ENCODE measurements at places on chromosomes 2 and 18.
A peak's percentile ranks its signal among the peaks of the same experiment; 100 is the strongest.

GRCh38 chr2:107595285-107595684 is 231.4 kb upstream of the RGPD4 start:
- no peak for DNase-seq

GRCh38 chr18:65852273-65852672 is 101.5 kb downstream of the CDH7 start:
- DNase-seq, result no peak

DNA sequence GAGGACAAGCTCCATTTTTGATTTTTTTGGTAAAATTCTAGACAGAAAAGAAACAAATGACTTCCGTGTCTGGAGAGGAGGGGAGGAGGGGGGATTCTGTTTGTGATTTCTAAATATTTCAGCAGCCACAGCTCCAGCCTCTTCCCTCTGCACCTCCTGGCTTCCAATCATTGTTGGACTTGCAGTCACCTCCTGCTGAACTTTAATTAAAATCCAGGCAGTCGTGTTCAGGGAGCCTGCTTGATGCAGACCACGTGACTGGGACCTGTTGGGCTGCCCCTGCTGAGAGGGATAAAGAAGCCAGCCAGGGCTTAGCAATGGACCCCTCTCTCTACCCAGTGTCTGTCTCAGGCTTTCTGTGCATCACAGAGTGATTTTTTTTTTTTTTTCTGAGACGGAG is 115.1 kb downstream of the SH3BP4 start:
- DNase-seq, result no peak

- no peak for DNase-seq
Measured at GRCh38 chr2:116810071-116810470, 1004.4 kb upstream of the DDX18 start.

- DNase-seq, result no peak
Measured at GRCh38 chr2:200845194-200845593, 19.3 kb downstream of the CLK1 start.

DNA sequence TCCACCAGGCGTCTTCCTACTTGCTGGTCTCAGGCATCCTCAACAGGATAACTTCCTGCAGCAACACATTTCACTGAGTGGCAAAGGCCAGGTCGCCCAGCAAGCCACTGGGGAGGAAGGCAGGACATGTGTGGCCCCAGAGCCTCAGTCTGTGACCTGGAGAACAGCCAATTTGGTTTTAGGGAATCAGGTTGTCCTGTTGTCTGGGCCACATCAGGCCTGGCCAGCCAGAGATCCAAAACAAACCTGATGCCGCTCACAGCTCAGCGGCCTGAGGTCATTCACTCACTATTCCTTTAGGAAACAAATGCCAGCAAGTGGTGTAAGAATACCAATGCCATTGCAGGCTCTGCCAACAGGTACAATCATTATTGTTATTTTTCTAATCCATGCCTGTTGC is 210.7 kb downstream of the VAPA start:
- DNase-seq, result no peak

GRCh38 chr18:37481491-37481890 is 84.1 kb downstream of the CELF4 start:
- peak; percentile 41 for DNase-seq

- DNase-seq, result no peak
Measured at GRCh38 chr18:12421732-12422131, 14.0 kb downstream of the PRELID3A start.

- DNase-seq, result no peak
Measured at GRCh38 chr18:48740851-48741485, 202.1 kb downstream of the CTIF start.

DNA sequence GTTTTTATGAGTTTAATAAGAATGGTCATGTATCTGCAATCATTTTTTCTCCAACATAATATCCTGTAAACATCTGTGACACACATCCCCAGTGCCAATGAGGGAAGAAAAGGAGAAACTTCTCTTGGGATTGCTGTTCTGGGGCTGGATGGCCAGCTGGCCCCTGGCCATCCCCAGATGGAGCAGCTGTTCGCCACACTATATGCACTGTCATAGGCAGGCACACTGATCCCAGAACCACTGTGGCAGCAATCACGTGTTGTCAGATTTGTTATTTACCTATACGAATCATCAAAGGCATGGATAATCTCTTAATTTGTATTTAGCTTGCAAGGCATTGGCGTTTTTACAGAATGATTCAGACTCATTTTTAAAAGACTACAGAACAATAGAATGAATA is 167.6 kb upstream of the ACAA2 start:
- DNase-seq, result no peak
